Esophagus squamous epithelium (tissue), 5 donors: ENCODE measurements at places on chromosomes 6 and 20.

- DNase-seq: peak; percentile 34
Observed at GRCh38 chr6:20402342-20403069, 827 bp downstream of the E2F3 start.

GRCh38 chr20:32216179-32217142 is 8.8 kb downstream of the POFUT1 start:
- no peak for DNase-seq

DNA sequence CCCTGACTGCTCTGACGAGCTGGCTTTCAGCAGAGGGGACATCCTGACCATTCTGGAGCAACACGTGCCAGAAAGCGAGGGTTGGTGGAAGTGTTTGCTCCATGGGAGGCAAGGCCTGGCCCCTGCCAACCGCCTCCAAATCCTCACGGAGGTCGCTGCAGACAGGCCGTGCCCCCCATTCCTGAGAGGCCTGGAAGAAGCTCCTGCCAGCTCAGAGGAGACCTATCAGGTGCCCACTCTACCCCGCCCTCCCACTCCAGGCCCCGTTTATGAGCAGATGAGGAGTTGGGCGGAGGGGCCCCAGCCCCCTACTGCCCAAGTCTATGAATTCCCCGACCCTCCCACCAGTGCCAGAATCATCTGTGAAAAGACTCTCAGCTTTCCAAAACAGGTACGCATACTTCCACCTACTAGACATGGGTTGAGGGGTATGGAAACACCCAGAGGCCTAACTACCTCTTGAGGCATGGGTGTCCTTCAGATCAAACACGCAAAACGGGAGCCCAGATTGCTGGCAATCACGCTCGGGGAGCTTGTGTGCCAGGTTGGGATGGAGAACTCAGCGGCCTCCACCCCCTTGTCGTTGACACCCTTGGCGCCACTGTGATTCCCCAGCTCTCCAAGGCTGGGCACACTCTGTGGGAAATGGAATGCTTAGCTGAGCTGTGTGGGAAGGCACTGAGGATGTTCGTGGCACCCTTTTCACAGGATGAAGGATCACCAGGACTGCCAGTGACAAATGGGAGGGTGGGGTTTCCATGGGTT is 25.3 kb downstream of the CASS4 start:
- no peak for DNase-seq

DNA sequence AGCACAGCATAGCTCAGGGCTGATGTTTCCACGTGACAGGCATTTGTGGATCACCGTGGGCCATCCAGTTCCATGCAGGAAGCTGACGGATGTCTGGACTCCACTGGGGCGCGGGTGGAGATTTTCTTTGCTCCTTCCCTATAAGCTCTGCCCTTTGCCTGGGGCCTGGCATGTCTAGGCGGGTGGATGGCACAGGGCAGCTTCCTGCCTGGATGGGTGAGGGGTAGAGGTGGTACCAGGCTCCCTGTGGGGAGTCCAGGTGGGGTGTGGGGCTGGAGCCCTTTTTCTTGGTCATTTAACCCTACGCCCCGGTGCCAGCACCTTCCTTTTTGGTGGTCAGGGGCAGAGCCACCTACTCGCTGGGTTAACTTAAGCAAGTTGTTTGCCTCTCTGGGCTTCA is 10.4 kb downstream of the FAM110A start:
- no peak for DNase-seq

- DNase-seq: no peak
Observed at GRCh38 chr20:10316582-10316981, 98.0 kb downstream of the SNAP25 start.

- DNase-seq: no peak
Observed at GRCh38 chr6:156953479-156954146, 176.4 kb downstream of the ARID1B start.

DNA sequence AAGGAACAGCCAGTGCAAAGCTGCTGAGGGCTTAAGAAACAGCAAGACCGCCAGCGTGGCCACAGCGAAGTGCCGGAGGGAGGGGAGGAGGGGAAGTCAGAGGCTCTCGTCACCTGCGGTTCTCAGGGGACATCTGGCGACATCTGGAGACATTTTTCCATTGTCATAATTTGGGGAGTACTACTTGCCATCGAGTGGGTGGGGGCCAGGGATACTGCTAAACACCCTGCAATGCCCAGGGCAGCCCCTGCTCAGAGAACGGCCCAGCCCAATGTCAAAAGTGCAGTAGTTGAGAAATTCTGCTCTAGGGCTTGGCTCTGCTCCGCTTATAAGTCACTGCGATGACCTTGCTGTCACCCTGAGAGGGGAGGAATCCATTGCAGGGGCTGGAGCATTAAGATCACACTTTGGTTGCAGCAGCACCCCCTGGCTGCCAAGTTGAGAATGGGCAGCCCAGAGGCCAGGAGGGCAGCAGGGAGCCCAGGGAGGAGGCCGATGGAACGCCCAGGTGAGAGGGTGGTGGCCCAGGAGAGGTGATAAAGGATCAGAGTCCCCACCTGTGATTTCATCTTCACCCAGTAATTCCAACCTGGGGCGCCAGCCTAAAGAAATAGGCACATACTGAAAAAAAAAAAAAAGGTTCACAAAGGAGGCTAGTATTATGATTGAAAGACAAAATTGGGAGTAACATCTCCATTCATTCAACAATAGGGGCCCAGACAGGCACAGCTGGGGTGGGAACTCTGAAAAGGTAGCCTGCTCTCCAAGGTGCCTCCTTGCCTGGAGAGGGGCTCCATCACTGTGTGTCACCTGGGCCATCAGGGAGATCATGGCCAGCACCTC is 218.2 kb downstream of the BMP7 start:
- DNase-seq: no peak

- no peak for DNase-seq
Observed at GRCh38 chr20:50366270-50367103, 143.7 kb upstream of the PTPN1 start.

DNA sequence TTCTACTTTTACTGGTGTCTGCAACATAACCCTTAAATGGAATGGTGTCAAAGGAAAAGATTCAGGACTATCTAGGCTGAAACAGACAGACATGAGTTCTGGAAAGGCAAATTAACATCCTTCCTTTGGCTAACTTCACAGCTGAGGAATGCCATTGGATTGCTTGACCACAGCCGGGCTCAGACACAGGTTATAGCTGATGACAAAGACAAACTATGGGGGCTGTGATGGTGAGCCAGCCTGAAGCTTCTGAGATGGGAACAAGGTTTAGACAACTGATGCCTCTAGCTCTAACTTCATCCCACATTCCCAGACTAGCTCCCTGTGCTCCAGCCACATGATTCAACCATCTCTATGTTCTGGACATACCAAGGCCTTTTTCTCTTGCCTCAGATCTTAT is 15.3 kb downstream of the POLR1C start:
- no peak for DNase-seq

DNA sequence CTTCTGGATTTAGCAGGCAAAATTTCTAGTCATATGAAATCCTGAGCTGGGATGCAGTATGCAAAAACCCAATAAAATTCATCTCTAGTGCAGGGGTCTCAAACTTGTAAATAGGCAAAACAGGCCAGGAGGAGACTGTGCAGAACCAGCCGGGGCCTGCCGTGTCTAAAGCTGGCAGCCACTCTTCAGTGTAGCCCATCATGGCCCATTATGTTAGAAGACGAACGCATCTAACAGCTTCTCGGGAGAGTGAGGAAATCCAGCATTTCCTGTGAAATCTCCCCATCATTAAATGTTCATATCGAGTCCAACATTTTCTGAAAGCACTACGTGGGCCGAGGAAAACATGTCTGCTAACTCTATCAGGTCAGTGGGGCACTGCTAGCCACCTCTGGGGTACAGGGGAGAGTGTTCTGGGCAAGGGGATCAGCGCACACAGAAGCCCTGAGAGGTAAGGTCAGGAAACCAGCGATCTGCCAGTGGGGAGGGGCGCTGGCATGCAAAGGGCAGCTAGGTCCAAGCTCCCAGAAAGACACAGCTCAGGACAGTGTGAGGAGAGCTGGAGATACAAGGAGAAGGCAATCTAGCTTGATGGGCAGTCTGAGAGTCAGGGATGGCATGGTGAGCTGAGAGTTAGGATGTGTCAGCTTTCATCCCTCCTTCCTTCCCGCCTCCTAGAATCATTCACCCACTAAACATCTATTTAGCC is 144.2 kb downstream of the PREX1 start:
- DNase-seq: no peak

DNA sequence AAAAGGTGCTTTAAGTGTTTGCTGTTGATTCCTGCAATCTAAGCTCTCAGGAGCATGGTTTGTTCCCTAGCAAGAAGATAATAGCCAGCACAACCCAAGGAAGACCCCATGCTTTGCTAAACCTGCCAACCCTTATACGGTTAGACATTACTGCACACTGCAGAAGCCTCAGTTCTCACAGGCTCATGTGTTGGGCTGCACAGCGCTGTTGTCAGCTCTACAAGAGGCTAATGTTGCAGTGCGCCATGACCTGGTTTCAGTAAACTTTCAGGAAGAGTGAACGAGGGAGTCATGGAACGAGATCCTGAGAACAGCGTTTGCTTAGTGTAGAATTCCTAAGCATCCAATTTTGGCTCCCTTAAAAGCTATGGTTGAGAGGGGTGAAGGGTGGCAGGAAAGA is 218.5 kb downstream of the ARHGAP18 start:
- DNase-seq: no peak

- DNase-seq: no peak
Observed at GRCh38 chr20:51535075-51535386, 7.5 kb downstream of the NFATC2 start.

GRCh38 chr6:4768815-4769214 is 7.4 kb upstream of the CDYL start:
- no peak for DNase-seq

GRCh38 chr6:80181352-80182081 is 75.0 kb downstream of the BCKDHB start:
- no peak for DNase-seq

DNA sequence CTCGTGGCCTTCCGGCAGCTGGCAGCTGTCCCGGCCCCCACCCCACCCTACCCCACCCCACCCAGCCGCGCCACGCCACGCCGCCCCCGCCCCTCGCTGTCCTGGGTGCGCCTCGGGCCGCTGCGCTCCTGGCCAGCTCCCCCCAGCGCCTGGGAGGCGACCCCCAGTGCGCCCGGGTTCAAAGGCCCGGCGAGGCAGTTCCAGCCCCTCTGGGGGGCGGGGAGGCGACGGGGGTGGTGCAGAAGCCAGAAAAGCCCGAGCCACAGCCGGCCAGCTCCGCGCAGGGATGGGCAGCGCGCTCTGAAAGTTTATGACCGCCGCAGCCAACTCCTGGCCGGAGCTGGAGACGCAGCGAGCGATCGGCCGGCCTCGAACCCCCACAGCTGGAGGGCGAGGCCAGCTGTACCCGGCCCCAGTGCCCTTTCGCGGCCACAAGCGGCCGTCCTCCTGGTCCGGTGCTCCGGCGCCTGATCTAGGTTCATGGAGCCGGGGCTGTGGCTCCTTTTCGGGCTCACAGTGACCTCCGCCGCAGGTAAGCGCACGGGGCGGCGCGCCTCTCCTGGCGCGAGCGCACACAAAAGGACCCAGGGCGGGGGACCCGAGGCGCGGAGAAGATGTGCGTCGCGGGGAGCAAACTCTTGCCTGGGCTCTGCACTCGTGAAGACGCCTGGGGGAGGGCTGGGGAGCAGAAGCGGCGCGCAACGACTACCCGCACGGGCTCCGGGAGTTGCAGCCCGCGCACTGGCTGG is at the start of gene EDN3:
Gene EDN3, plus strand, starts transcription at position 279 of the 749 bp plus-strand sequence. Its CDS starts 202 bp downstream, at position 481.
- DNase-seq: no peak

GRCh38 chr6:37495244-37495934 is 4.3 kb downstream of the CCDC167 start:
- DNase-seq: no peak

- DNase-seq: no peak
Observed at GRCh38 chr20:13336308-13337089, 115.4 kb downstream of the ISM1 start.

GRCh38 chr20:9427430-9428291 is 86.7 kb upstream of the LAMP5 start:
- DNase-seq: no peak

- DNase-seq: no peak
Observed at GRCh38 chr6:75202676-75203131, 3.1 kb downstream of the COL12A1 start.

GRCh38 chr6:15426901-15427300 is 181.0 kb downstream of the JARID2 start:
- DNase-seq: no peak

GRCh38 chr6:43887340-43887858 is 117.4 kb downstream of the VEGFA start:
- no peak for DNase-seq

- DNase-seq: no peak
Observed at GRCh38 chr20:24211972-24212371, 223.4 kb upstream of the GGTLC1 start.

- no peak for DNase-seq
Observed at GRCh38 chr6:134436281-134436815, 118.4 kb upstream of the SGK1 start.

DNA sequence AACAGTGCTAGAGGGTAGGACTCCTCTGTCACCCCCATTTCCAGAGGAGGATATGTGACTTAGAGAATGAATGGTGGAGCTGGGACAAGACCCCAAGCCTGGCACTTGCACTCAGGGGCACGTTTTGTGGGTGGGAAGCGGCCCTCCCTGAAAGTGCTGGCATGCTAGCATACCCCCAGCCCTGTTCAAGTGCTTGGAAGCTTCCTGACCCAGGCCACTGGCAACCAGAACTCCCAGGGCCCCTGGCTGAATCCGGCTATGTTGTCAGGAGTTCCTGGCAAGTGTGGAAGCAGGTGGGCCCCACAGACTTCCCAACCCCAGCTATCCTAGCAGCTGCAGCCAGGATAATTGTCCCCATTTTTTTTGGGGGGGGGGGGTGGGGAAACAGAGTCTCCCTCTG is 35.6 kb upstream of the TGM2 start:
- DNase-seq: no peak

DNA sequence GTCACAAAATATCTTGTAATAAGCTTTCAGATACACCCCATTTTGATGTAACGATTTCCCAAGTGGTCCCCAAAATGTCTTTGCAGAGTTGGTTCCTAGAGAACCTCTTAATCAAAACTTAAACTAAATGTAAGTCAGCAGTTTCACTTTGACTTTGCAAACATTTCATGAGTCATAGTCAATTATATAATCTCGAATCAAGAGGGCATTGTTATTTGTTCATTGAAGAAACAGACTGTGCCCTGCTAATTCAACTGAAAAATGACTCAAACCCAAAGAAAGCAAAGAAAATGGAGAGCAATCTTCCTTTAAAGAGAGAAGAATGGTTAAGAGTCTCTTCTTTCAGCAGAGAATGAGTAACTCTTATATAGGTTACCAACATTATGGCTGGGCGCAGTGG is 58.3 kb downstream of the IPCEF1 start:
- no peak for DNase-seq

- DNase-seq: peak; percentile 29
Observed at GRCh38 chr20:51404297-51405060, 138.0 kb downstream of the NFATC2 start.

- DNase-seq: no peak
Observed at GRCh38 chr6:166308033-166308768, at the start of gene PRR18. Gene PRR18, minus strand, starts transcription at chr6:166308392. Its CDS starts 250 bp downstream, at chr6:166308142.
